Right hindlimb (tissue), 1 donor: ENCODE measurements at places on chromosomes 16 and 17.
A peak's percentile ranks its signal among the peaks of the same experiment; 100 is the strongest.

- DNase-seq, result no peak
Observed at GRCh38 chr16:1078579-1079021, 6.1 kb downstream of the SSTR5 start.

GRCh38 chr16:12958366-12958765 is 57.0 kb downstream of the SHISA9 start:
- DNase-seq, result no peak

DNA sequence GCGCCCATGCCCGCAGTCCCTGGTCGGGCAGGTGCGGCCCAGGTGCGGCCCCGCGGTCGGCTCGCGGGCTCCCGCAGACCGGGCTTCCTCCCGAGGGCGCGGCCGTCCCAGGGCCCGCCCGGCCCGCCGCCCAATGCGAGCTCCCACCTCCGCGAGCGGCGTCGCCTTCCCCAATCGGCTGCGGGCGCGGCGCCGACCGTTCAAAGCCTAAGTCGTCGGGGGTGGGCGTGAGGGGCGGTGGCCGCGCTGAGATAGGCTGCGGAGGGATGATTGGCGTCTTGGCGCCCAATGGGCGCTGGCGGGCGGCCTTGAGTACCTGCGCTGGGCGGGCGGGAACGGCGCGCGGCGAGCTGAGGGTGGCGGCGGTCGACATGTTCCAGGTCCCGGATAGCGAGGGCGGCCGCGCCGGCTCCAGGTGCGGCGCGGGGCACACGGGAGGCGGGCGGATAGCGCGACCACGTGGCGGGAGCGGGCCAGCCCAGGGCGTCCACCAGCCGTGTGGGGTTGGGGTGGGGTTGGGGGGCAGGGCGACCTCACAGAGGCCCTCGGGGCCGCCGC is at the start of gene JPT2:
JPT2 (plus strand) TSS at position 338 of the 558 bp plus-strand sequence; CDS start at position 372, 34 bp downstream.
- DNase-seq, result peak; percentile 96

DNA sequence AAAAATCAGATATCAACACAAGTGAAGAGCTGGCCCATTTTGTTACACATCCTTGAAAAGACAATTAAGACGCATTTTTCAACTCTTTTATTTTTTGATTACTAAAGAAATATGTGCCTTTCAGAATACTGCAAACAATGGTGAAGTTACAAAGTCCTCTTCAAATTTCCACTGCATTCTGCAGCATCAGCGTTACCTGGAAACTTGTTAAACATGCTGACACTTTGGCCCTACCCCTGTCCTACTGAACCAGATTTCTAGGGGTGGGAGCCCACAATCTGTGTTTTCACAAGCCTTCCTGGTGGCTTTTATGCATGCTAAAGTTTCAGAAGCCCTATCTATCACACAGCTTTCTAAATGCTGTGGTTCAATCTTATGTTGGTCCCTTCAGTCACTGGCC is 4.5 kb upstream of the CCL14 start:
- no peak for DNase-seq

GRCh38 chr16:70433458-70434103 is 5.3 kb downstream of the ST3GAL2 start:
- peak; percentile 68 for DNase-seq

DNA sequence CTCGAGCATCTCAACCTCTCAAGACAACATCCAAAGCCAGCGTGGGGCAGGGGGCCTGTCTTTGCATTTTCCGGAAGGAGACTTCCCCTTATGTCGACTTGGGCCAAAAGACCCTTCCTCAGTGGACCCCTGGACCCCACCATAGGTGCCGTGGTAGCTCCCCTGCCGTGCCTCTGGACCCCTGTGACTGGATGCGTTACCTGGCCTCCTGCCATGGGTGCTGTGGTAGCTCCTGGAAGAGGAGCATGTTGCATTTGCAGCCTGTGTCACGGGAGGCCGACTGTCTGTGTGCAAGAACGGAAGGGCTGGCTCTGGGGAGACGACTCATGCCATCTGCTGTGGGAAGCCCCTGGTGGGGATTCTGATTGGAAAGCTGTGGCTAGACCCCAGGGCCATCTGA is 130.1 kb downstream of the FOXL1 start:
- no peak for DNase-seq

GRCh38 chr17:44400226-44400847 is 10.9 kb upstream of the ITGA2B start:
- DNase-seq, result no peak

DNA sequence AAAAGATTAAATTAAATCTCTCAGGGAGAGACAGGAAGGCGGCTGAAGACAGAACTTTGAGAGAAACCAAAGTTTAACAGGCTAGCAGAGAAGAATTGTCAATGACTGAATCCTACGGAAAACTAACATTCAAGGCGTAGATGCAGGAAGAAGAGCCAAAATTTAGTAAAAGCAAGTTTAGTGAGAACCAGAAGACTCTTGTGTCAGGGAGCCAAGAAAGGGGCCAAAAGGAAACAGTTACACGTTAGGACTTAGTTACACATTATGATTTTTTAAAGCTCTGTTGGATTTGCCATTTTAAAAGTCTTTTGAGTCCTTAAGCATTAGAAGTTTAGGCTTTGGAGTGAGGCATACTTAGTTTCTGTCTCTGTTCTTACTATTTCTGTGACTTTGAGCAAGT is 164.6 kb downstream of the CHD9 start:
- no peak for DNase-seq

DNA sequence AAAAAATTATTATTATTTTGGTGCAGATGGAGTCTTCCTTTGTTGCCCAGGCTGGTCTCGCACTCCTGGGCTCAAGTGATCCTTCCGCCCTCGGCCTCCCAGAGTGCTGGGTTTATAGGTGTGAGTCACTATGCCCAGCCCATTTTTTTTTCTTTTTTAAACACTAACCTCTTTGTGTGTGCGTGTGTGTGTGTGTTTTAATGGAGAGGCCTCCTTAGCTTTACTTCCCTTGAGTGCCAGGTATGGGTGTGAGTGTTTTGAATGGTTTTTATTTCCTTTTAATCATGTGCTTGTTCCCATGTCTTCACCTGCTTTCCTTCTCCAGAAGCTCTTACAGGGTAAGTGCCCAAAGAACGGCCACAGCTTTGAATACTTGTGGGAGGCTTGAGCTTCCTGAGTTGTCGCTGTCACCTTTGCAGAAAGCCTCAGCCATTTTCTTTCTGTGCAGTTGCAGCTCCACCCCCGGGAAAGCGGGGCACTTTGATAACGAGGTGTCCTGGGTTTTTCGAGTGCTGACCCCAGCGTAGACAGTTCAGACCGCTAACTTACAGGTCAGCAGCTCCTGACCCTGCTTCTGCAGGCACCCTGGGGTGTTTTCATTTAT is 22.6 kb downstream of the AKAP1 start:
- no peak for DNase-seq

DNA sequence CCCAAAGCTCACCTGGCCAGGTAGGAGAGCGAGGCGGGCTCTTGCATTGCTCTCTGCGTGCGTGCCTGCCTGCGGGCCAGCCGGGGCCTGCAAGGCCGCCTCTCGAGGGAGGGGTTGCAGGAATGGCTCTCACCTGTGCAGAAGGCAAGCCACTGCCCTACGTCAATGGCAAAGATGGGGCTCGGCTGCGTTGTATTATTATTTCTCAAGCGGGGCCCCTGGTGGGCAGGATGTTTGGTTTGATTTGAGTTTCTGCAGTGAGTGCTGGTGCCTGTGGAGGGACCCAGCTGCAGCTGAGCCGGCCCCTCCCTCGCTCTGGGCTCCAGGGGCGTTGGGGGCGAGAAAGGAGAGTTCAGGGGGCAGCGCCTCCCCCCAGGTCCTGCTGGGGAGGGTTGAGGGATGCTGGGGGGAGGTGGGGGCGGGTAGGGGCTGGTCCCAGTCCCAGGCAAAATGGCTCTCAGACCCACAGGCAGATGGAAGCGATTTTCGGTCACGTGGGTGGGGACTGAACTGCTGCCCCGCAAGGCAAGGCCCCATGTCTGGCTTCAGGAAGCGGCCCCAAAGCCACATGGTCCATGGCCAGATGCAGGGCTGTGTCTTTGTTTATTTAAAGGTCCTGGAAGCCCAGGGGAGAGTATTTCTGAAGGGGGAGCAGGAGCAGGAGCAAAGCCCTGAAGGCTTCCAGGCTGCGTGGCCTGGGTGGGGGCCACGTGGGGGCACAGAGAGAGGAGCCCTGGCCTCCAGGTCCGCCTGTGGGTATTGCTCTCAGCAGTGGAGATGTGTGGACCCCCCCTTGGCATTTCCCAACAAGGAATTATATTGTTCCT is 338.8 kb downstream of the SEC14L1 start:
- DNase-seq, result peak; percentile 85

DNA sequence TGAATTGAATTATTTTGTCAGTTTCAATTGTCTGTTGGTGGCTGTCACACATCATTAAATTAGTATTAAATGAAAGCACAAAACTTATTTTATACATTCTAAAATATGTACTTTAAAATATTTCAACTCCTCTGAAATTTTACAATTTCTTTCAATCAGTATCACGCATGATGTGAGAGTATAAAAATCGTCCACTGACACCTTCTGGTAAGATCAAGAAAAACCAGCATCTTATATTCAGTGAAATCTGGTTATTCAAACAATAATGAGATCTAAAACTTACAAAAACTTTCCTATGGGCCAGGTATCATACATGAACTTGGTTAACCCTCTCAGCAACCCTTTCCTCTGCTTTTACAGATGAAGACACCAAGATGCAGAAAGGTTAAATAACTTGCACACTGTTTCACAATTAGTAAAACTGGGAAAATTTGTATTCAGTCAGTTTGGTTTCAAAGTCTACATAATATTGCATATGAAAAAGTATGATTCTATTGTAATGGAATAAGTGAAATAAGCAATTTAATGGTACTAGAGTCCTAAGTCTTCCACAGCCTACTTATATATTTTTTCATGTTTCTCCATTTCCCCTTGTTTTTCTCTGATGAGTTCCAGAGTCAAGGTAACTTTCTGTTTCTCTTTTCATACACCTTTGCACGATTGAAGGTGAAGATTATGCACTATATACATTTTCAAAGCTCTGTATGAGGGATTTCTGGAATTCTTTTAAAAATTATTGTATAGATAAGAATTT is 58.7 kb downstream of the EFCAB5 start:
- no peak for DNase-seq

GRCh38 chr17:79740413-79740812 is 9.7 kb downstream of the ENPP7 start:
- DNase-seq, result no peak

DNA sequence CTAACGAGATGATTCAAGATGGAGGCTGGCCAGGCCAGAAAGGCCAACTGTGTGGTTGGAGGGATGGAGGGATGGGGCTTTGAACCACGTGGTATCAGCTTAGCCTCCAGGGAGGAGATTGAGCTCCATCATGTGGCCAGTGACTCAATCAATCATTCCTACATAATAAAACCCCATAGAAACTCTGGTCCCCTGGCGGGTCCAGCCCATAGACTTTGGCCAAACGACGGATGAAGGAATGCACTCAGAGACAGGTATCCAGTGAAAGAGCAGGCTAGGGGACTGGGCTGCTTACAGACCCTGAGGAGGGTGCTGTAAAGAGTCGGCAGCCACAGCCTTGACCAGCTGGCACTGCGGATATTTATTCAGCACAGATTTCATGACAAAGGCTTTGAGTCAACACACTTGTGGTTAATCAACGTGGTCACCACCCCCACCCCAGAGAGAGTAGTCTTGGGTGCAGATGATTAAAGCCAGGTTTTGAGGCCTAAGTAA is 308.7 kb upstream of the TNRC6C start:
- no peak for DNase-seq

GRCh38 chr17:49739641-49740271 is 24.2 kb downstream of the FAM117A start:
- peak; percentile 61 for DNase-seq

GRCh38 chr16:69240331-69240730 is 53.4 kb downstream of the SNTB2 start:
- DNase-seq, result no peak

DNA sequence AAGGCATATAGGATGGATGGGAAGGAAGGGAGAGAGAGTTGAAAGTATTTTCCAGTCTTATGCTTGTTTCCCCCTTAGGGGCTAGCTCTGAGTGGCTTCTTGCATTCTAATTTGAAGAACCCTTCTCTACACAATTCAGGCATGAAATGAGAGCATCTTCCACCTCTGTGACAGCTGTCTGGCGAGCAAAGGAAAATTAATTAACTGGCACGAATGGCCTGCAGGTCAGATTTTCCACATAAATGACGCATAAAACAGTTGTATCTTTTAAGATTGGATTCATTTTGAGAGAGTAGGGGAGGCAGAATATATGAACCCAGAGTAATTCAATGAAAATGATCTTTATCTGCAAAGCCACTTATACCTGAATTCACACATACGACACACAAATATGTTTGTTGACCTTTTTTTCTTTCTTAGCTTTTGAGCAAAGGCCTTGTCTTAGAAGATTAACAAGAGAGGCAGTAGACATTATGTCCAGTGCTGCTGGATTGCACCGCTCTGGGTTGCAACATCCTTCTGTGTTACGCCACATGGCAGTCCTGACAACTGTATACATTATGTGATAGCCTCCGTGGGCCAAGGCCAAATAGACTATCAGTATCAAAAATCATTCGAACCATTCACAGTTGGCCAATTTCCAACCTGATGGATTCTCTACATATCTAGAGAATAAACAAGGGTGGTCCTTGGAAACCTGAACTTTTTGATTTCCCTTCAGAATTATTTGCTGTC is 173.0 kb upstream of the GOT2 start:
- no peak for DNase-seq

DNA sequence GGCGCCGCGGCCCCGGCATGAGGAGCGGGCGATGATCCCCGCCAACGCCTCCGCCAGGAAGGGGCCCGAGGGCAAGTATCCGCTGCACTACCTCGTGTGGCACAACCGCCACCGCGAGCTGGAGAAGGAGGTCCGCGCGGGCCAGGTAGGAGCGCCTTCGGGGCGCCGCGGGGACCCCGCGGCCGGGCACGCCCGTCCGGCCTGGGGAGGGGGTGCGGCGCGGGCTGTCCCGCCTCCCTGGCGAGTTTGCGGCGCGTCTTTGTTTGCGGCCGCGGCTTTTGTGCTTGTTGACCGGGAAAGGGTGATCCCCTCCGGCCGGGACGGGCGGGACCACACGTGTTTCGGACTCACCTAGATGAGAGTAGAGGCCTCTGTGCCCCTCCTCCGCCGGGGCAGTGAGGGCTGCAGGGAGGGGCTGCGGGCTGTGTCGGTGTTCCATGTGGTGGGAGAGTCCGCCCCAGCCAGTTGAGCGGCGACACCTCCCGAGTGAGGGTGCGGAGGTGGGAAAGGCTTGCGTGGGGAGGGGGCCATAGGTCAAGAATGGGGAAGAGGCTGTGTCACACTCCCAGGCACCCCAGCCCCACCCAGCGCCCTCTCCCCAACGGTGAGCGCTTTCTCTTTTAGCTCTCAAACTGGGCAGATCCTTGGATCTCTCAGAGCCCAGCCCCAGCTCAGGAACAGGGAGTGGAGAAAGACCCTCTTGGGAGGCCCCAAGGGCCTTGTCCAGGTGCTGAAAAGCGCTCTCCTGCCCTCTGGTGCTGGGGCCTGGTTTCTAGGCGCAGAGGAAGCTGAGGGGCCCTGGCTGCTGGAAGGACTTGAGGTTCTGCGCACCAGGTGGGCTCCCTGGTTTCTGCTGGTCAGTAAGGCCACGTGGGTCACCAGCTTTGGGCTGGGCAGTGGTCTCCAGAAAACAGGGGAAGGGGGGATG is 923 bp downstream of the ANKRD13B start:
- DNase-seq, result peak; percentile 32

DNA sequence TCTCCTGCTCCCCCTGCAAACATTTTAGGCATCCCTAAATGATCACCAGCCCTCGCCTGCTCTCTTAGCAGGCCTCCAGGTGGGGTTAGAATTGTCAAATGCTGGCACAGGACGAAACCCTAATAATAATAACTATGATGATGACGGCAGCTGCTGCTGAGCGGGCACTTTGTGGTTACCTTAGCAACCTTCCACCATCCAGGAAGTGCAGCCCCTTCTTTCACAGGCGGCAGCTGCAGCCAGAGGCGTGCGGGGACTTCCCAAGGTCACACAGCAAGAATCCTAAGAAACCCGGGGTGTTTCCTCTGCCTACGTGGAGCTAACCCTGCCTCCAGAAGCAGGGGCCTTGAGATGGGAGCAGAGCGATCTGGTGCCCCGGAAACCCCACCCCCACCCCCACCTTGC is 22.4 kb upstream of the EIF1 start:
- peak; percentile 65 for DNase-seq
